ENCODE measurements at places on chromosomes 2 and 18. TPM values are rescaled to one million over a fixed set of nuclear protein-coding genes. Genes with fewer than 3 reads are reported as not detected.

DNA sequence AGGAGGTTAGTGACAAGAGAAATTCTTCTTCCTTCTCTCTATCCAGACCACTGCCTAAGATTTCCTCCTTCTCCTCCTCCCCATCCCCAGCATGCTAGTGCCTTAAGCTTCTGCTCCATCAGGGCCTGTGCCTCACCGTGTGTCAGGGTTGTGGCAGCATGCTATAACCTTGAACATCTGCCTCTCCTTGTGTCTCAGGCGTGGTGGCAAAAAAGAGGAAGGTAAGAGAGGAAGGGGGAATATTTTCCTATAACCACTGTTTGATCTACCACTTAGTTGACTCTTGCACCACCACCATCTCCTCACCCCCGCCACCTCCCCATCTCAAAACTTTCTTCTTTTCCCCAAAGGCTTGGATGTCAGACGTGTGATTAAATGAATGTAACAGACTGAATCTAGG lies 38.3 kb upstream of the PEX13 start:
- no peak for DNase-seq
- H3K27ac ChIP-seq: no peak overlapping the region
- no peaks in the 10 kb centered on the region for H3K36me3 ChIP-seq
- H3K4me1 ChIP-seq: no peaks in the 10 kb centered on the region

MOGAT1 gene
- 0.26 TPM for total RNA-seq

SCYGR4 gene
- not detected for total RNA-seq

DNA sequence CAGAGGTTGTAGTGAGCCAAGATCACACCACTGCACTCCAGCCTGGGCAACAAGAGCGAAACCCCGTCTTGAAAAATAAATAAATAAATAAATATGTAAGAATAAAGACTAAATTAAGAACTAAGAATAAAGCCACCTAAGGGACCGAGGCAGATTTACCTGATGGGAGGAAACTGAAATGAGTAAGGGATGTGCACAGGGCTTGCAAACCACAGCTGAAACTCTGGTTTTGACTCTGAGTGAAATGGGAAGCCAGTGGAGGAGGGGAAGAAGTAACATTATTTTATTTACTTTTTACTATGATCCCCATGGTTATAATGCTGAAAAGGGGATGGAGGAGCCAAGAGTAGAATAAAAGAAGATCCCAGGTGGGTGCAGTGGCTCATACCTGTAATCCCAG lies 107.3 kb downstream of the CABYR start:
- no peaks in the 10 kb centered on the region for H3K36me3 ChIP-seq
- no peaks in the 10 kb centered on the region for H3K27me3 ChIP-seq
- H3K4me3 ChIP-seq: no peak overlapping the region
- no peaks in the 10 kb centered on the region for H3K4me1 ChIP-seq

STRADB gene
- 18.5 TPM for total RNA-seq

CTAGE1 gene
- total RNA-seq: not detected

UGT1A8 gene
- not detected for total RNA-seq

GMCL1 gene
- 8.6 TPM for total RNA-seq

SLC20A1 gene
- total RNA-seq: 255 TPM

DNA sequence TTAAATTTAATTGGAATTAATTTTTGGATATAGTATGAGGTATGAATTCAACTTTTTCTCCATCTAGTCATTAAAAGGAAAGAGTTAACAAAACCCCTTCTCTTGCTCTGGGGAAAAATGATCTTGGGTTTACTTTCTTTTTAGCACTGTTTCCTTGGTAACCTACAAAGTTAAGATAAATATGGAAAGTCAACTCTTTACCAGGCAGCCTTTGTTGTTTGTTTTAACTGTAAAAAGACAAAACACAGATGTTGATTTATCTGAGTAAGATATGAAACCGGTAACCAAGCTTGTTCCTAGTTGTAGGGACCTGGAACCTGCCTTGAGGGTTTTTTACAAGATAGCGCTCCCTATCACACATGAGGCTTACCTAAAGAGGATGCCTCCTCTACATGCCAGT lies 10.1 kb upstream of the SANBR start:
- H3K27me3 ChIP-seq: no peaks in the 10 kb centered on the region
- no peaks in the 10 kb centered on the region for H3K4me1 ChIP-seq
- no peak overlapping the region for H3K4me3 ChIP-seq

DNA sequence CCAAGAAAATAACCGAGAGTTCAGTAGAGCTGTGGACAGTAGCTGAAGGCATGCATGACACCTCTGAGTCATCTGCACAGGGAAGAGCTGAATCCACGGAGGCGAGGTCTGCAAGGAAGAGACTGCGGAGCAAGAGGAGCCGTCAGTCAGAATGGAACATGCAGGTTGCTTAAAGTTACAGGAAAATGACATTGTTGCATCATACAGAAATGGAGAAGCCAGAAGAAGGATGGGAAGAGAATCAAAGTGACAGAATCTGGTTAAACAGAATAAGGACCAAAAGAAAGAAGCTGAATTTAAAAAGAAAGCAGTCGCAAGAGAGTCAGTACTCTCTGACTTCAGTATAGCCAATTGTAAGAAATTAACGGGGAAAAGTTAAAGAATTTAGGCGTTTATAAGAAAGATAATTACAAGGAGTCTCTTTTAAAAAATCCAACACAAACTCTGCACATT lies 533.8 kb downstream of the ADCYAP1 start:
- no peak for DNase-seq
- no peaks in the 10 kb centered on the region for H3K27me3 ChIP-seq
- no peak overlapping the region for H3K4me3 ChIP-seq
- H3K4me1 ChIP-seq: peaks cover 10% of the 10 kb centered on the region

DNA sequence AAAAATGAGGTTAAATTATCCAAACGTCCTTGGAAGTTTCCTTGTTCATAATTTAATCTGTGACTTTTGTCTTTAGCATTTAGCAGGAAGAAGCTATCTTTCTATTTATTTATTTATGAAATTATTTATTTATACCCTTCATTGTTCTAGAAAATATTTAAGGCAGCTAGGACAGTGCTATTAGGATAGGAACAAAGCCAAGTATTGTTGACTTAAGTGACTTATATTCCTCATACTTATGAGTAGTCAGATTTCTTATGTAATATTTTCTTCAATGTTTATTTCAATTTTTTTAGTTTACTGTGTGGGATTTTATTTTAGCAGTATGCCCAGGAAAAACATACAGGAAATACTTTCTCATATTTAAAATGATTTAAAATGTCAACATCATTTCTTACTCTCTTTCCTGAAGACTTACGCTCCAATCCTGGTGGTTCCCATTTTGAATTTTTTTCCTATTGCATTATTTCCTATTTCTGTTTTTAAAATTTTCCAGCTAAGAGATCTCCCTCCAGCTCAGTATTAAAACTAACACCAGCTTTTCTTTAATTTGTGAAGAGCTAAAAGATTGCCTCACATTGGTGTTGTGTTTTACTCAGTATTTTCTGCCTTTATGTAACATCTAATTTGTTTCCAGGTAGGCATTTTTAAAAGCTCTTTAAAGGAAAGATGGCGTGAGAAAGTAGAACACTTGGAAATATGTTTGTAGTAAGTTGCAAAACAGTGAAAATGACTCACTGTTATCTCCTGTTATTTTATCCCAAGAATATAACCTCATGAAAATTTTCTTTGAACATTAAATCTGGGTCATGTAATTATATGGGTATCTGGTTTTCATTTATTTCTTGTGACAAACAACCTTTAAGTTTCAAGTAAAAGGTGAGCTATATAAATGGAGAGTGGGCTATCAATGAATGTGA lies 32.2 kb downstream of the MAPRE2 start:
- H3K27ac ChIP-seq: peak overlapping the region; percentile 80
- H3K4me1 ChIP-seq: peaks cover 44% of the 10 kb centered on the region
- H3K27me3 ChIP-seq: no peaks in the 10 kb centered on the region
- H3K36me3 ChIP-seq: peaks cover 5% of the 10 kb centered on the region
- H3K4me3 ChIP-seq: no peak overlapping the region

DNA sequence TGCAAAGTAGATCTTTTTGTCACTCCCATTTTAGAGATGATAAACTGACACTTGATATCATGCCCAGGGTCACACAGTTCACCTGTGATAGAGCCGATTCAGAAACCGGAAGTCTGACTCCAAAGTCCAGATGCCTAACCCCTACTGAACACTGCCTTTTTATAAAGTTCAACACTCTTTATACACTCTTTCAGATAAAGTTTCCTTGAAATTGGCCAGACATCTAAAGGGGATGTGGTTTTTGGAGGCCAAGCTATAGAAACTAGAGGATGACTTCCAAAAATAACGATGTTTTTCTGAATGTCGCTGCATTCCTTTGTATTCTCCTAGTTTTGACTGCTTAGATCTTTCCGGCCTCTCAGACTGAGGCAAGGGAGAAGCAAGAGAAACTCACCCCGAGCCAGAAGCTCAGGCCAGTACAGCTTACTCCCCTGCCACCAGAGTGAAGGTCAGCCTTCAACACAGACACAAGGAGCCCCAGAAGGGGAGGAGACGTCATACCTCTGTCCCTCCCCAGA lies 61.8 kb downstream of the NRP2 start:
- no peaks in the 10 kb centered on the region for H3K4me1 ChIP-seq
- H3K36me3 ChIP-seq: peaks cover 69% of the 10 kb centered on the region
- no peak for DNase-seq
- H3K27me3 ChIP-seq: peaks cover 10% of the 10 kb centered on the region

GRCh38 chr2:219350710-219351221 lies 18.2 kb upstream of the RESP18 start:
- DNase-seq: no peak
- H3K27ac ChIP-seq: no peak overlapping the region
- H3K36me3 ChIP-seq: no peaks in the 10 kb centered on the region
- no peaks in the 10 kb centered on the region for H3K4me1 ChIP-seq

GRCh38 chr2:18413676-18414396 lies 146.6 kb downstream of the RDH14 start:
- no peaks in the 10 kb centered on the region for H3K36me3 ChIP-seq
- DNase-seq: no peak
- no peak overlapping the region for H3K4me3 ChIP-seq
- no peaks in the 10 kb centered on the region for H3K27me3 ChIP-seq
- peaks cover 4% of the 10 kb centered on the region for H3K4me1 ChIP-seq

GRCh38 chr2:67876176-67876575 lies 186.6 kb downstream of the C1D start:
- H3K4me3 ChIP-seq: no peak overlapping the region
- H3K36me3 ChIP-seq: no peaks in the 10 kb centered on the region
- DNase-seq: no peak
- H3K27me3 ChIP-seq: peaks cover 4% of the 10 kb centered on the region
- no peak overlapping the region for H3K27ac ChIP-seq
- H3K4me1 ChIP-seq: peaks cover 8% of the 10 kb centered on the region

ACADL gene
- total RNA-seq: not detected

SLC5A7 gene
- total RNA-seq: not detected

PLEKHM3 gene
- total RNA-seq: 10.4 TPM

ZNF521 gene
- total RNA-seq: 238 TPM

TCF23 gene
- not detected for total RNA-seq

- H3K4me3 ChIP-seq: no peak overlapping the region
- H3K4me1 ChIP-seq: peaks cover 44% of the 10 kb centered on the region
- H3K36me3 ChIP-seq: peaks cover 8% of the 10 kb centered on the region
- H3K27me3 ChIP-seq: peaks cover 3% of the 10 kb centered on the region
- H3K27ac ChIP-seq: peak overlapping the region; percentile 4
- DNase-seq: no peak
These were observed 13.2 kb downstream of the MAP4K4 start for GRCh38 chr2:101710471-101711318.

- H3K27ac ChIP-seq: no peak overlapping the region
- peak; percentile 73 for DNase-seq
- no peaks in the 10 kb centered on the region for H3K4me1 ChIP-seq
- peaks cover 13% of the 10 kb centered on the region for H3K27me3 ChIP-seq
- H3K4me3 ChIP-seq: no peak overlapping the region
These were observed 295.4 kb downstream of the CELF4 start for GRCh38 chr18:37270038-37270665.

DNA sequence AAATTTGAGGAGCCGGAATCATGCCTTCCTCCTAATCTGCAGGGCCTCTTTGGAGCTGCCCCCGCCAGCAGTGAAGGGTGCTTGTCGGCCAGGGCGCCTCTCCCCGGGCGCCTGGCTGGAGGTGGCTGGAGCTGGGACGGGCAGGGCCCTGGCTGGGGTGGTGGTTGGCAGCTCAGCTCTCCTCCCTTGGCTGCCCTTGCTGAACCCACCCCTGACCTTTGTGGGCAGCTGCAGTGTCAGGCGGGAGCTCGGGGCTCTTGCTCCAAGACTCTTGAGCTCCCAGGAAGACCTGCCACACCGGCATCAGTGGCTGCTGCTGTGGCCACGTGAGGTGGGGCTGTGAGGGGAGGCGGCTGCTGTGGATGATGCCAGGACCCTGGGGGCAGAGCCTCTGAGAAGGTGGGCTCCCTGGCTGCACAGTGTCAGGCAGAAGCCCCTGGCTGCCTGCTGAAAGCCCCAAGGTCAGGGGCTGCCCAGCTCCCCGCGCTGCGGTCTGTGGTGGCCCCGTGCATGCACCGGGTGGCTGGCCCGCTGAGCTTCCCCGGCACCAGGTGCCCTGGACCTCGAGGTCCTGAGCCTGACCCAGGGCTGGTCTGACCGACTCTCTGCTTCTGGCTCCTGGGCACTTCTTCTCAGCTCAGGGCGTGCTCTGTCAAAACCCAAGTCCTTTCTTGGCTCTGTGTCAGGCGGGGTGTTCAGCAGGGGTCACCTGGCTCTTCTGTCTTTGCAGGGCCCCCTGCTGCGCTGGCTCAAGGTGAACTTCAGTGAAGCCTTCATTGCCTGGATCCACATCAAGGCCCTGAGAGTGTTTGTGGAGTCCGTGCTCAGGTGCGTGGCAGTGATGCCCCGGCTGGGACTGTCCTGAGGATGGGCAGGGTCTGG lies 34.5 kb downstream of the PDIA6 start:
- no peak overlapping the region for H3K27ac ChIP-seq
- DNase-seq: no peak
- H3K27me3 ChIP-seq: peaks cover 3% of the 10 kb centered on the region
- no peak overlapping the region for H3K4me3 ChIP-seq

DNA sequence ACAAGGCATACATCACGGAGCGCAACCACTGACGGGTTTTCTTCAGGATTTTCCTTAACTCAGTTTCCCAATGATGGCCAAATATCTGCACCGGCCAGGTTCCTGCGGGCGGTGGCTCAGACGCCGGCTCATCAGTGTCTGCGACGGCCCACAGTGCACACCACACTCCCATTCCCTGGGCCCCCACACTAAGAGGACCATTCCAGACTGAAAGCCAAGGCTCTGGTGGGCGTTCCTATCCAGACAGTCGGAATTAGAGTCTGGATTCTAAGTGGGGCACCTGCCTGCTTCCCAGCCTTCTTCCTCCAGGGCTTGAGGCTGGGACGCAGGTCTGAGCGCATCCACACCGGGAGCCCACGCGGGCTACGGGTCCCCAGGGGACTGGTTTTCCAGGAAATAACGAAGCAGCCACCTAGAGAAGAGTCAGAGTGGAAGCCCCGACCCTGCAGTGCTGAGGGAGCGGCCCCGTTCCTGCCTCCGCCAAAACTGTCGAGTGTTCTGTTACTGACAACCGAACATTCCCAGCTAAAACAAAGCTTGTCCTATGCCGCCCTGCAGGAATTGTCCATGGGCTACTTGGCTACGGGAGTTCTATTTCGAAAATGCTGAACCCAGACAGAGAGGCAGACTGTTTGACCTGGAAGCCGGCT lies 75.3 kb downstream of the TMEM18 start:
- no peak for DNase-seq
- H3K4me1 ChIP-seq: peaks cover 3% of the 10 kb centered on the region
- H3K36me3 ChIP-seq: no peaks in the 10 kb centered on the region
- H3K27me3 ChIP-seq: no peaks in the 10 kb centered on the region
- no peak overlapping the region for H3K27ac ChIP-seq
- H3K4me3 ChIP-seq: no peak overlapping the region
